A549 treated with GW870086 at 1 μM for 4 hours (cell line): ENCODE measurements at places on chromosomes 12 and 14. TPM values are rescaled to one million over a fixed set of nuclear protein-coding genes. Genes with fewer than 3 reads are reported as not detected.

Gene PTPRQ
- 0.01 to 0.02 TPM in 2 of 5 replicates, not detected in the others for total RNA-seq

Gene CD163
- total RNA-seq: 0.12 to 0.15 TPM in 2 of 5 replicates, not detected in the others

Gene SMCO2
- total RNA-seq: 0.12 TPM in 1 of 5 replicates, not detected in the others

Gene PLEKHG7
- 0.07 TPM in 1 of 5 replicates, not detected in the others for total RNA-seq

Gene TSHR
- total RNA-seq: not detected in 5 replicates
